Activated naive CD4-positive, alpha-beta T cell treated with anti-CD3 and anti-CD28 coated beads for 36 hours (primary cell): ENCODE measurements at places on chromosomes 4 and X.
A peak's percentile ranks its signal among the peaks of the same experiment; 100 is the strongest.

DNA sequence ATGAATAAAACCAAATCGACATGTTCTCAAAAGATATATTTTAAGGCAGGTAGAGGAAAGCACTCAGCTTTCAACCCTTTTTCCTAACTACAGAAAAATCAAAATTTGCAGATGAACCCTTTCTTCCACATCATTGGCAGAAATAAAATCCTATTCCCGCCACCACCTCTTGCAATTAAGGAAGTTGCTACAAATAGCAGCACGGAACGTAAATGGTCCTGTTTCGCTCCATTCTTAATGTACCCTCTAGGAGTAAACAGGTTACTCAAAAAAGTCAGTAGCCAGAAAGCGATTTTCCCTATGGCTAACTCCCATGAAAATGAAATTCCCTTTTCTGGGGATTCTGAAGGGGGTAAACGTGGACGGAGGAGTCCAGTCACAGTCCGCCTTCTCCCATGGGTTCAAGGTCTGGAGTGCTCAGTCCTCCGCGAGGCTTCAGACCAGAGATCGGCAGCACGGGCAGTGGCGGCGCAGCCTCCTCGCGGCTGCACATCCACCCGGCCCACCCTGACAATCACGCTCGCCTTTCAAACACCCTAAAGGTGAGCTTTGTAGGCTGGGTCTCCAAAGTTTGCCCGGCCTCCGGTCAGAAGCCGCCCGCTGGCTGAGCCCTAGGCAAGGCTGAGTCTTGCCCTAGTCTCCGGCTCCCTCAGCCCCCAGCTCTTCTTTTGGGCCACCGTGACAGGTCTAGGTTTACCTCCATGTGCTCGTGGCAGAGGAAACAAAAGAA lies 1.8 kb downstream of the ATP11C start:
- no peaks in the 10 kb centered on the region for H3K36me3 ChIP-seq
- H3K27me3 ChIP-seq: no peaks in the 10 kb centered on the region
- peaks cover 21% of the 10 kb centered on the region for H3K4me1 ChIP-seq
- H3K27ac ChIP-seq: peak overlapping the region; percentile 53

GRCh38 chrX:141941234-141941633 lies 37.5 kb downstream of the MAGEC1 start:
- H3K4me1 ChIP-seq: no peaks in the 10 kb centered on the region
- no peaks in the 10 kb centered on the region for H3K36me3 ChIP-seq
- H3K27me3 ChIP-seq: no peaks in the 10 kb centered on the region
- H3K27ac ChIP-seq: no peak overlapping the region
- H3K4me3 ChIP-seq: no peak overlapping the region

- H3K4me3 ChIP-seq: no peak overlapping the region
- no peak overlapping the region for H3K27ac ChIP-seq
- no peak for DNase-seq
- H3K4me1 ChIP-seq: no peaks in the 10 kb centered on the region
- H3K36me3 ChIP-seq: peaks cover 1% of the 10 kb centered on the region
Measured at GRCh38 chr4:36439556-36439955, 158.1 kb downstream of the DTHD1 start.

- H3K4me1 ChIP-seq: no peaks in the 10 kb centered on the region
- H3K36me3 ChIP-seq: no peaks in the 10 kb centered on the region
Measured at GRCh38 chr4:181810711-181811110, 432.5 kb upstream of the TENM3 start.

DNA sequence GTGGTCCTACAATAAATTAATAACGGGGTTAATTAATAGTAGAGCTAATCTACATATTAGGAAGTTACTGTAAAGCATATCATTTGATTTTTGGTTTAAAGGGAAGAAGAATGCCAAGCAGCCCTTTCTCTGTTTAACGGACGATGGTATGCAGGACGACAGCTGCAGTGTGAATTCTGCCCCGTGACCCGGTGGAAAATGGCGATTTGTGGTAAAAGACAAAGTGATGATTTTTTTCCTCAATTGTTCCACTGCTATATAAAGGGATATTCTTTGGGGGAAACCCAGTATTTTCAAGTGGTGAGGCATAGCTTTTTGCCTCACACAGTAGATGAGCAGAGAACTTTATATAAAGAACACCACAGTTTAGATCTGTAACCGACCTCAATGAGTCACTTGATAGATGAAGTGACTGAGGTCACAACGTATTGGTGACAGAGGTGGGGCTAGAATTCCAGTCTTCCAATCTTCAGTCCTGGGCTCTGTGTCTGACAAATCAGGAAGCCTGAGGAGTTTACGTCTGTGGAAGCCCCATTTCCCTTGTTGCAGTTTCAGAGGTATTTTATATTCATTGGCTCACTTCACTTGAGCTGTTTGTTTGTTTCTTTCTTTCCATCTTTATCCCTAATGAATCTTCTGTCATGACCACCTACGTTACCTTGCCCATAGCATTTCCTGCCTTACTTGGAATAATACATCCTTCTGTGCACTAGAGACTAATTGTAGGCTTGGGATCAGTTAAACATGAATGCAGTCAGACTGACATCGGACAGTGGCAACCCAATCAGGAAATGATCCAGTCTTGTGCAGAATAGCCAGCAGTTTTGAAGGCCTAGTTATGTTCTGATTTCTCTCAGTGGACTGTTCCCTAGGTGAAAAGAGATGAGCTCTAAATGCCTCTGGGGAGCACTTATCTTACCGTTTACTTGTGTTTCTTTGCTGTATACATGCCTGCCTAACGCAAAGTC lies 30.1 kb downstream of the ZRSR2 start:
- H3K36me3 ChIP-seq: peaks cover 13% of the 10 kb centered on the region
- peak; percentile 8 for DNase-seq
- peaks cover 31% of the 10 kb centered on the region for H3K4me1 ChIP-seq
- H3K4me3 ChIP-seq: no peak overlapping the region
- peak overlapping the region; percentile 56 for H3K27ac ChIP-seq
- no peaks in the 10 kb centered on the region for H3K27me3 ChIP-seq
